ENCODE measurements at places on chromosomes 2 and 18.

DNA sequence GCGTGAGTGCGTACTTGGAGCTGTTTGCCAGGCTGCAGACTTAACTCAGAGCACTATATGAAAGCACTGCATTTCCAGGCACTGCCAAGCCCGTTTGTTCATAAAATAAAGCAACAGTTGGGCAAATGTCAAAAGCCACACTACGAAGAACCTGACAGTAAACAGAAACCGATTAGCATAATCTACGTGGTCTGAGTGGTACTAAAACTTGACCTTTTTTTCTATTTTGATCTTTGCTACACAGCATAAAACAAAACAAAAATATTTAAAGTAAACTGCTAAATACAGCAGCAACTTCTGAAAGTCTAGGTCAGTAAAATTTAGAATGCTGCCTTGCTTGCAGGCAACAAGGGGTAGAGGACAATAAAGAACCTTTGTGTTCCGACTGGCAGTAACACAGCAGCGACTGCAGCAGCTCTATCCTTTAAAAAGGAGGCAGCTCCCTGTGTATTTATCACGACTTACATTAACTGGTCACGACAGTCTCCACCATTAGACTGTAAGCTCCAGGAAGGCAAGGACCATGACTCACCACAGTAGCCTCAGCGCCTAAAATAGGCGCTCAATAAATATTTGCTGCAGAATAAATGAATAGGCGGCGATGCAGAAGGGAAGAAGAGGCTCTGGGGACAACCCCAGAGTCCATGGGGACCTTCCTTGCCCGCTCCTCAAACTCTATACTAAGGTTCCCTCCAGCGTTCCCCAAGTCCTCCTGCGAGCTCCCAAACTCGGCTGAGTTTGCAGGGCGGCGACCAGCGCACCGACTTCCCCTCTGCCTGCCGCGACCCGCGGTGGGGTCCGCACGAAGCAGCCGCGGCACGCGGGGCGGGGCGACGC is 902 bp downstream of the SS18 start:
- DNase-seq, result no peak

GRCh38 chr2:237923481-237924163 is 43.2 kb upstream of the UBE2F start:
- peak; percentile 86 for DNase-seq

DNA sequence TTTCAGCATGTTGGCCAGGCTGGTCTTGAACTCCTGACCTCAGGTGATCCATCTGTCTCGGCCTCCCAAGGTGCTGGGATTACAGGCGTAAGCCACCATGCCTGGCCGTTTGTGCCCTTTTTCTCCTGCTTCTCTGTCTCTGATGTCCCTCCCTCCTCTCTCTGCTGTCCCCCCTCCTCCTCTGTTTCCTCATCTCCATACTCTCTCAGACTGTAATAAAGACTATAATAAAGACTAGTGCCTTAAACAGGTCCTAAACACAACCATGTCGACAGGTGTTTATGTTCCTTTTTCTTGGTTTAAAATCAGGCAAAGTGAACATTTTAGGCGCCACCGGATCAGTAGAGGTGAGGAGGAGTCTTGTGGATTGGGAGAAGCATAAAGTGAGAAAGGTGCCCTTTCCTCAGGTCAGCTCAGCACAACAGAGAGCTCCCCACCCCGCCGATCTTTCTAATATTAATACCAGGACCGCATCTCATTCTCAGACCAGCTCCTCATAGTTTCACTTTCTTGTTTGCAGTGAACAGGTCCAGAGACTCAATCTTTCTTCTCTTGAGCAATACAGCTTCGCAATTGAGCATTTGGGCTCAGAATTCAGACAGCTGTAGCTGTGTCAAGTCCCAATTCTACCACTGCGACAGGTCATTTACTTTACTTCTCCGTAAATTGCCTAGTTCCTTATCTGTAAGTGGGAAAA is 23.7 kb downstream of the TIMM21 start:
- no peak for DNase-seq

GRCh38 chr18:24603151-24603550 is 142.7 kb downstream of the HRH4 start:
- no peak for DNase-seq

DNA sequence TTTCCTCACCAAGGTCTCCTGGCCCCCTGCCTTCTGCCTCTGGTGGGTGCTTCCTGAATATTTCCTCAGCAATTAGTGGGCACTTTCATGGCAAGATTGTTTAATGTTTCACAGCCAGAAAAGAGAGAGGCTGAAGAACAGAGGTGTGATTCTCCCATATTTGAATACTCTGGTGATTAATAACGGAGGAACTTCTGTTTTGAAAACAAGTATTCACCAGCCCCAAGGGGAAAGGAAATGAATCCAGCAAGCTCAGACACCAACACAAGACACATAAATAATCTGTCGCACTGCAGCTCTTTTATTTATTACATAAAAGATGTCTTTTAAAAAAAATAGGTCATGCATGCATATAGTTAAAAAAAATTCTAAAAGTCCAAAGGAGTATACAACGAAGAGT is 57.7 kb downstream of the MRPL35 start:
- DNase-seq, result no peak

- no peak for DNase-seq
Observed at GRCh38 chr2:20578895-20579825, 71.7 kb downstream of the HS1BP3 start.

All from type B pancreatic cell (in vitro differentiated cells).